Fibroblast of skin of right quadriceps (primary cell): ENCODE measurements at places on chromosomes 3 and 15.
A peak's percentile ranks its signal among the peaks of the same experiment; 100 is the strongest.

DNA sequence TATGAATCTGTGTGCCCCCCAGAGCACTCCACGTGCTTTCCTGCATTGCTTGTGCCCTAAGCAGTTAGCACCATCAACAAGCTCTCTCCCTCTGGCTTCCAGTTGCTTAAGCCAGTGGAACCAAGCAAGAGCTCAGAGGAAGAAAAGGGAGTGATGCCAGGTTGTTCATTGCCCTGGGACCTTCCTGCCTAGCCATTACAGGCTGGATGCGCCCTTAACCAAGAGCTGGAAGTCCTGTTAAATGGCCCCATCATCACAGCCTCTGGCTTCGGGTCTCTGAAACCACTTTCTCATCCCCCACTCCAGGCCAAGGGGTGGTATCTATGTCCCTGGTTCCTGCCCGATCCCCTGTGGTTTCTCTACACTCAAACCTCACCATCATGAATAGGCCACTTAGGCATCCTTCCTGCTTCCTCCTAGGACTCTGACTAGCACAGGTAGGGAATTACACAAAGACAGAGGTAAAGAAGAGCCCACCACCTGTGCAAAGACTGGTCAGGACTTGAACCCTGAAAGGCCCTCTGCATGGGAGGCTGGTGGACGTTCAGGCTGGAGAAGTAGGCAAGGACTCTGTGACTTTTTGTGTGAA lies 309.5 kb upstream of the TRIM42 start:
- no peak for DNase-seq

DNA sequence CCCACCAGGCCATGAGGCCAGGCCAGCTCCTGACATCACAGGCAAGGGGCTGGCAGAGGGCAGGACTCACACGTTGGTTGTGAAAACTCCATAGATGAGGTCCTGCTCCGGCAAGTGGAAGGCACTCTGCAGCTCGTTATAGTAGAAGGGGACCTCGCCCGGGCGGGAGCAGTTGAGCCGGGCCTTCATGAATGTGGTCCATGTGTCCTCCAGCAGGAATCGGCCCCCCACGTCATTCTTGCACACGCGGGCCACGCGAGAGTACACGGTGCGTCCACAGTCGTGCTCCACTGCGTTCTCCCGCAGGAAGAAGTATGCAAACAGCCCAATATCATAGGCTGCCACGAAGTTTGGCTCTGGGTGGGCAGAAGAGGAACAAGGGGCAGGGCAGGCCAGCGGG lies 101.2 kb downstream of the SEMA5B start:
- DNase-seq, result no peak

- DNase-seq, result peak; percentile 58
Observed at GRCh38 chr15:37140531-37141058, 40.2 kb upstream of the MEIS2 start.

DNA sequence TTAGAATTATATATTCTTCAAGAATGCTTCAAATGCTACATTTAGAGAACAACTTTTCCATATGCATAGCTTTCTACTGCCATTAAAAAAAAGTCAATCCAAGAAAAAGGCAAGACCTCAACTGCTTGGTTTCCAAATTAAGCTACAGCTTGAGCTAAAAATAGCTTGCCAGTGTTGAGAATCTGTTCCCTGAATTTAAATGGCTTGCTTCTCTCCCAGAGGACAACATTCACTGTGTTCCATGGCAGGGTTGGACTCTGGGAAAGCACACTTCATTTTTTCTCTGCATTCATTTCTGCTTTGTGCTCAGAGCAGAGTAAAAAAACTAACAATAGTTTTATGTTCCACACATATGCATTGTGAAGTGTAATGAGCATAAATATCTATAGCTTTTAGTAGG lies 50.3 kb upstream of the ACTL6A start:
- DNase-seq, result no peak

- DNase-seq, result no peak
Observed at GRCh38 chr3:37056826-37057225, 63.5 kb downstream of the MLH1 start.

GRCh38 chr3:155753038-155753639 lies 8.3 kb upstream of the PLCH1 start:
- DNase-seq, result no peak

- peak; percentile 42 for DNase-seq
Observed at GRCh38 chr15:82663186-82663600, 16.0 kb upstream of the CPEB1 start.
